T-helper 2 cell treated with Interferon-gamma antibody and Interleukin-4, amounts not matched to agents 5 μg/mL and 100 μg/mL, for 36 hours (primary cell): ENCODE measurements at places on chromosomes 13 and 19.

GRCh38 chr19:14683439-14683838 is 6.4 kb upstream of the ZNF333 start:
- DNase-seq = no peak

GRCh38 chr13:112711528-112712265 is 21.9 kb downstream of the ATP11A start:
- no peak for DNase-seq

DNA sequence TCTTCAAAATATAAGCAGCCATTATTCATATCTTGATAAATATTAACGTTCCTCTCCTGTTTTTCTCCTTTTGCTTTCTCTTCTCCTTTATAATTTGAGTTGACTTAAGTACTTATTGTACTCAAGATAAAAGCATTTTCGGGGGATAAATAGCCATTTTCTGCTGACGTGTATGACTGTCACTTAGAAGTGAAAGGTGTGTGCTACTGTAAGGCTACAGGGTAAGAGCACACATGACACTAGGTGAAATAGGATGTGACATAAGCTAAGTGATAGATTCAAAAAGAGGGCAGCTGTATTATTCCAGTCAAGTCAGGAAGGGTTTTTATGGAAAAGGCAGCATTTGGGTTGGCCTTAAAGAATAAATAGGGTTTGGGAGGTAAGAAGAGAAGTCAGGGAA is 128.5 kb downstream of the GPC6 start:
- no peak for DNase-seq

DNA sequence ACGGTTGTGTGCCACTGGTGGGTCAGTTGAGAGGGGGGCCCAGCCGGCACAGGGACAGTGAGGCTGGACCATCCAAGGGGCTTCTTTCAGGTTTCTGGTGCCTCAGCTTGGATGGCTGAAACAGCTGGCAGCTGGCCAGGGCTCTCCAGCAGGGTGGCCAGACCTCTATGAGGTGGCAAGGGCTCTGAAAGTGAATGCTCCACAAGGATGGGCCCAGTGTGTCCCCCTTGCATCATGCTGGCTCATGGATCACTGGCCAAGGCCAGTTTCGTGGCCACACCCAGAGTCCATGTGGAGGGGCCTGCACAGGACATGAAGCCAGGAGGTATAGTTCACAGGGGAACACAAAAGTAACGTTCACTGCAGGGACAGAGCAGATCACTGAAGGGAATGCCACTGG is 49.6 kb downstream of the CDADC1 start:
- no peak for DNase-seq

DNA sequence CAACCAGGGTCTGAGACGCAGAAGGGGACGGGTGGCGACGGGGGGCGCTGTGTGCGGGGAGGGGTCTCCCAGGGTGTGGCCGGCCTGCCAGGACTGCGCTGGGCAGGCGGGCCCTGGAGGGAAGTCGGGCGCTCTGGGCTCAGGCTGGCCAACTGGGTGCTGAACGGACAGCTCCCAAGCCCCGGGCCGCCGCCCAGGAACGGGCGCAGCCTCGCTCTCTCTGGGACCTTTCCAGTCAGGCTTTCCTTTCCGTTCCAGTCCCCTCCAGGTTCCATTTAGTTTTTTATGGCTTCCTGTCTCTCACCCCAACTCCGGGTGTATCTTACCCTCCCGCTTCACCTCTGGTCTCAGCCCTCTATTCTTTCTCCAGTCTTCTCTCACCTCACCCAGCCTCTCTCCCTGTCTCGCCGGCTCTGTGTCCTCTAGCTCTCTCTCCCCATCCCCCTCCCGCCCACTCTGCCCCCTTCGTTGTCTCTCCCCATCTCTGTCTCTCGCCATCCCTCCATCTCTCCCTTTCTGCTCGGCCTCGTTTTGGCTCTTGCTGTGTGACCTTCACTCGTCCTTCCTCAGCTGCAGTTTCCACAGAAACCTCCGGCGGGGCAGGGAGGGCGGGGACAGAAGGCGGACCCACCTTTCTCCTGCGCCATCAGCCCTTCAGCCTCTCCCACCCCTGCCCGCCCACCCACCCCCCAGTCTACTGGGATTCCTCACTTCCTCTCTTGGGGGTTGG is 3.3 kb upstream of the ATP1A3 start:
- DNase-seq = peak; percentile 38

DNA sequence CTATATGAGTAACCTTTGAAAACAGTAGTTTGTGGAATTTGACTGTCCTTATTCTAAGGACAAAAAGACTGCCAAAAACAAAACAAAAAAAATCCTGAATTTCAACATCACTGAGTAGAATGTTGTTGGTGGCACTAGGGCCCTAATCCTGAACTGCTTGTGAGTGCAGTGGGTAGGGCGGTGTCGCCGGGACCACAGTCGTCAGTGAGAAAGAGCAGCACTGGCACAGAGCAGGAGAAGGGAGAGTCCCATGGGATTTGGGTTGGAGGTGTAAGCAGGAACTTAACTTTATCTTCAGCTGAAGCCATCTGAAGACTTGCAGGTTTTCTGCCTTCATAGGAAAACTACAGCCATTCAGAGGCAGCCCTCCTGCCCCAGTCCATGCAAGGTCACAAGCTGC is 5.6 kb downstream of the PCID2 start:
- no peak for DNase-seq

GRCh38 chr13:39870197-39870747 is 214.8 kb downstream of the COG6 start:
- DNase-seq = no peak

- no peak for DNase-seq
These were observed 109.5 kb upstream of the MIR17HG start for GRCh38 chr13:91238036-91238435.

DNA sequence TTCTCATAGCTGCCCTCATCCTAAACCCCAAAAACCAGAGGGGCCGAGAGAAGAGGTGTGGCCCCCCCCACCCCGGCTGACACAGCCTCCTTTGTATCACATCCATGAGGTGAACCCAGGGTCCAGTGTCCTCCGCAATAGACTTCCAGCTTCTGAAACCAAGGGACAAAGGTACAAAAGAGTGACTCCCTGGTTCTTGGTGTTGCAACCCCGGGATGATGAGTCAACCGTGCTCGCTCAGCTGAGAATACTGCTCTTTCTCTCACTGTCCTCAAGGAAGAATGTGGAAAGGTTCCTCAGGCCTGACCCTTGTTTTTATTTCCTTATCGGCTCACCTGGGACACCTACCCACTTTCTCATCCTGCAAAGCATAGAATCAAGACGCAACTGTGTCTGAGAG is 5.5 kb downstream of the SLC15A1 start:
- no peak for DNase-seq

GRCh38 chr19:8093740-8094139 is 41.2 kb downstream of the CCL25 start:
- DNase-seq = no peak

DNA sequence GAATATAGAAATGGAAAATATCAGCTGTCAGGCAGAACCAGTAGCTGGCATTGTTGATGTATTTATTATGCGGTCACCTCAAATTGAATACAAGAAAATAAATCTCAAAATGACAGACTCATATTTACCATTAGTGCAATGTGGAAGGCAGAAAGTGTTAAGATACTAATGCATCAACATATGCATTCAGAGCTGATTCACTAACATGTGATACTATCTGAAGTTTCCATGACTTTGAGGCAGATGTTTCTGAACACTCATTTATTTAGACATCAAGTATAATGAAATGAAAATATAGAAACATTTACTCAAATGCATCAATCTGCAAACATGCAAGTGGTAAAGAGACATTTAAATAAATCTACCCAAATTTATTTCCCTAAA is 474.2 kb upstream of the SLC10A2 start:
- DNase-seq = no peak

GRCh38 chr19:872266-872951 is 12.9 kb downstream of the CFD start:
- DNase-seq = peak; percentile 78

DNA sequence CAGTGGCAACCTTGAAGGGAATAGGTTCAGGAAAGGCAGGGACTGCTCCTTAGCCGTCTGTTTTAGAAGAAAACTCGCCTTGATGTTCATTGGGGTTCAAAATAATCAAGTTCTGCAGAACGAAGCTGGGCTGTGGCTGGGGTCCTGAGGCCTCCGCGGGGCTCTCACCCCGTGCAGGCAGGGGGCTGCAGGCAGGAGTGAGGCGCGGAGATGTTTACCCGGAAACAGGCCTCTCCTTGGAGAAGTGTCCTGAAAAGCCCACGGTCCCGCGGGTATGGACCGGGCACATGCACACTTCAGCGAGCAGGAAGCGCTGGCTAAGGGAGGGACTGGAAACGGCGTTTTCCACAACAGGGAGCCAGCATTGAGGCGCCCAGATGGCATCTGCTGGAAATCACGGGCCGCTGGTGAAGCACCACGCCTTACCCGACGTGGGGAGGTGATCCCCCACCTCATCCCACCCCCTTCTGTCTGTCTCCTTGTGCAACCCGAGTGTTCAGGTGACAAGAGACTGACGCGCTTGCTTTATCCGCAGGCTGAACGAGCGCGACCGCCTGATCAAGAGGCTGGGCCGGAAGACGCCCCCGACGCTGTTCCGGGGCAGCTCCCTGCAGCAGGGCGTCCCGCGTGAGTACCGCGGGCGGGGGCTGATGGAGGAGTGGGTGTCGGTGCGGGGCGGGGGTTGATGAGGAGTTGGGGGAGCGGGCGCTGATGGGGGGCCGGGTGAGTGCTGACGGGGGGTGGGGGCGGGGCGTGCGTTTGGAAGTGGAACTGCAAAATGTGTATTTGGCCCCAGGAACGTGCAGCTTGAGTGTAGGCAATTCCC is 39.6 kb downstream of the SHISA2 start:
- peak; percentile 26 for DNase-seq

GRCh38 chr19:9741476-9742171 is 26.9 kb downstream of the ZNF846 start:
- DNase-seq = no peak

GRCh38 chr13:35479706-35480105 is 3.2 kb upstream of the MAB21L1 start:
- no peak for DNase-seq

GRCh38 chr19:37893845-37894575 is 12.4 kb downstream of the WDR87 start:
- DNase-seq = no peak

DNA sequence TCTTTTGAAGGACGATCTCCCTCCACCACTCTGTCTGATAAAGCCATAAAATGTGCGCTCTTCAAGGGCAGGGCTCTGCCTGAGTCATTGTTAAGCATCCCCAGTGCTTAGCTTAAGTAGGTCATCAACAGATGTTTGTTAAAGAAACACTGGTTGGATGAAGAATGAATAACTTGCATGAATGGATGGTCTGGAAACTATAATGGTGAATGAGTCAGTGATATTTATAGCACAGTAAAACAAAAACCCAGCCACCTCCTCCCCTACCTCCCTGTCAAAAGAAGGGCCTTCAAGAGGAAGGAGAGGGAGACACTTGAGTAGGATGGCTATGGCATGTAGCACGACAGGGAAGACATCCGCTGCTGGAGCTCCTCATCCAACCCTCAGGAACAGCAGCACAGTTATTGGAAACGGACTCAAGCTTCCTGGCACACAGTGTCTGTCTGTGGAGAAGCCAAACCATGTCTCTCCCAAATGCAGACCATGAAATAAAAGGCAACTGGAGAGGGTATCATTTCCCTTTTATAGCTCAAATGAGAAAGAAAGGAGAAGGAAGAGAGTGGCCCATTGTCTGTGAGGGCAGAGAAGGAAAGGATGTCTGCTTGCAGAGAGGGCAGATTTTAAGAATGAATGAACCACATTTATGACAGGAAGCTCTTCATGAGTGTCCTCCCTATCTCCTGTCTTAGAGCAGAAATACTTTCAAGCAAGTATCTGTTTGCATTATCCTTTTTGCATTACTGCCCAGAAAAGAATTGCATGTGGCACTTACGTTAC is 183.5 kb upstream of the UBL3 start:
- no peak for DNase-seq

GRCh38 chr13:37047032-37047431 is 12.5 kb downstream of the SUPT20H start:
- no peak for DNase-seq
